ENCODE measurements at places on chromosomes 3 and 15. TPM values are rescaled to one million over a fixed set of nuclear protein-coding genes. Genes with fewer than 3 reads are reported as not detected.

Gene SLC9A9
- 10.0 TPM for polyA plus RNA-seq

Gene GREM1
- polyA plus RNA-seq, result 3.3 TPM

Gene OR5K2
- polyA plus RNA-seq, result not detected

Gene RASA2
- polyA plus RNA-seq, result 9.8 TPM

Gene MCF2L2
- 0.25 TPM for polyA plus RNA-seq

Gene NR2E3
- polyA plus RNA-seq, result 7.4 TPM

Gene PRR20G
- not detected for polyA plus RNA-seq

Gene ANKDD1A
- polyA plus RNA-seq, result 6.1 TPM

Gene ZNF445
- polyA plus RNA-seq, result 15.4 TPM

Gene NDN
- polyA plus RNA-seq, result 198 TPM

Gene CPN2
- polyA plus RNA-seq, result not detected

Gene IL5RA
- not detected for polyA plus RNA-seq

DNA sequence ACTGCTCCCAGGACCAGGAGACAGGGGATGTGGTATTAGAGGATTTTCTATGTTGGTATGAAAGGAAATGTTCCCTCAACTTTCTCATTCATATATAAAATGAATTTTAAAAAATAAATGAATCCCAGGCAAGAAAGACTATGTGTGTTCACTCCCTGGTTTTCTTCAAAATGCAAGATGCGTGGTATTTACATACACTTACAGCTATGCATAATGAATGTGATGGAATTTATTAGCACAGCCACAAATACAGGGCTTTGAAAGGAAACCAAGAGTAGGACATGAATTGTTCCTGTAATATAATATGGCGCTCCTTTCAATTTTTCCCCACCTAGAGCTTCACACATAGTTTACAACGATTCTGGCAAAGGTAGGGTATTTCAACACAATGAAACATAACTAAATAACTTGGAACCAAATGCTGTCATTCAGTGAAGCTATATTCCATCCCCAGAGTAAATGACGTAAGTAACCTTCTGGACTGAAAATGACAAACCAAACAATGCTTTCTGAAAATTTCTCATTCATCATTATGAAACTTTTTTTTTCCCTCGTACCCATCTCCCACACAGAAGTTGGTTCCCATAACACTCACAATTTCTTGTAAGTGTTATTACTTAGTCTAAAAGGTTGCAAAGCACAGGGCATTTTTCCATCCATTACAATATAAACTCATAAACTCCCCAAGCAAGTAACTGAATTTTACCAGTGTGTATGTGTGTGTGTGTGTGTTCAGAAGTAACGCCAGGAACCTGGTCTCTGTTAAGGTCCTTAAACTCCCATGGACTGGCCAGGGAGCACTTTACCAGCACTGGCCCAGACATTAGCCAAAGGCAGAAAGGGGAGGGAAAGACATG, 41.8 kb downstream of the CBLB start:
- peak; percentile 38 for DNase-seq

DNA sequence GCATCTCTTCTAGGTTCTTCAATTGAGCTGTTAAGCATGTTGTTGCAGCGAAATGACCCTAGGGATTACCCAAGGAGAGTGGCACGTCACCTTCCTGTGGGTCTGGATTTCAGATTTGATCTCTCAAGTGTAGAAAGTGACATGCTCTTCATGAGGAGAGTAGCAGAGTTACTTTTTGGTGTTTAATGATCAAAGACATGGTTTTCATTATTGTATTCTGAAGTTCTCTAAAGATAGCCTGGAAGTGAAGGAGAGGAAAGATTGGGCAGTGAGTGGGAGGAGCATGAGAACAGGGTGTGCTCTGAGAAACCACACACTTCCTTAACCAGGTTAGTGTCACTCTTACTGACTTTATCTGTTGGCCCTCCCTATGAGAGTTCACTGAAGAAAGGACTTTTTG, 153.6 kb downstream of the AKAP13 start:
- no peak for DNase-seq

- no peak for DNase-seq
Measured at GRCh38 chr3:69776920-69777581, 37.8 kb downstream of the MITF start.

DNA sequence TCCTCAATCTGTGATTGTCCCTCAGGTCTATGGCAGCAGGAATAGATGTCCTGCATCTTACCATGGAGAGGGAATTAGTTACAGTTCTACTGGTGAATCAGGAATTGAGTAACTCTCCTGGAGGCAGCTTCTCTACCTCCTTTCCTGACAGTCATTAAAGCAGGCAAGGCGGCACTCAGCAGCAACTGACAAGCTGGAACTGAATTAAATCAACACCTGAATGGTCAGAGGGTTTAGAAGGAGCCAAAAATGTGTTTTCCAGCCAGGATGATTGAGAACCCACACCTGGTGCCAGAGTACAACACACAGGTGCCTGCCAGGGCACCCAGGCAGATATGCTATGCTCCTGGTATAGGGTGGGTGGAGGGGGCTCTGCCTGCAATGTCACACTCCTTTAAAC, 43.1 kb upstream of the TIPARP start:
- no peak for DNase-seq

DNA sequence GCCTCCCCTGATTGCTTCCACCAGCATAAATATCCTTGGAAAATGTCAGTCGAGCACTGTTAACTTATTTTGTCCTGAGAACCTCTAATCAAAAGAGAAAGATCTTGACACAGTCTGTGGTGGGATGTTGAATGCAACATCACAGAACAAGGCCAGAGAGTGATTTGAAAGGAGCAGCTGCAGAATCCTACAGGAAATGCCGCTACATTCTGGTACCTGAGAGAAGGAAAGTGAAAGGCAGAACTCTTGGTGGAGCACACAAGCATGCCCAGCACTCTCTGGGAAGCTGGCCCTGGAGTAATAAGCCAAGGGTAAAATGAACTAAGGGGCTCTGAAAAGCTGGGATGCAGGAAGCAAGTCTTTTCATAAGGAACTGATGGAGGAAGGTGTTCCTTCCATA, 75.8 kb downstream of the CBLB start:
- DNase-seq, result no peak

DNA sequence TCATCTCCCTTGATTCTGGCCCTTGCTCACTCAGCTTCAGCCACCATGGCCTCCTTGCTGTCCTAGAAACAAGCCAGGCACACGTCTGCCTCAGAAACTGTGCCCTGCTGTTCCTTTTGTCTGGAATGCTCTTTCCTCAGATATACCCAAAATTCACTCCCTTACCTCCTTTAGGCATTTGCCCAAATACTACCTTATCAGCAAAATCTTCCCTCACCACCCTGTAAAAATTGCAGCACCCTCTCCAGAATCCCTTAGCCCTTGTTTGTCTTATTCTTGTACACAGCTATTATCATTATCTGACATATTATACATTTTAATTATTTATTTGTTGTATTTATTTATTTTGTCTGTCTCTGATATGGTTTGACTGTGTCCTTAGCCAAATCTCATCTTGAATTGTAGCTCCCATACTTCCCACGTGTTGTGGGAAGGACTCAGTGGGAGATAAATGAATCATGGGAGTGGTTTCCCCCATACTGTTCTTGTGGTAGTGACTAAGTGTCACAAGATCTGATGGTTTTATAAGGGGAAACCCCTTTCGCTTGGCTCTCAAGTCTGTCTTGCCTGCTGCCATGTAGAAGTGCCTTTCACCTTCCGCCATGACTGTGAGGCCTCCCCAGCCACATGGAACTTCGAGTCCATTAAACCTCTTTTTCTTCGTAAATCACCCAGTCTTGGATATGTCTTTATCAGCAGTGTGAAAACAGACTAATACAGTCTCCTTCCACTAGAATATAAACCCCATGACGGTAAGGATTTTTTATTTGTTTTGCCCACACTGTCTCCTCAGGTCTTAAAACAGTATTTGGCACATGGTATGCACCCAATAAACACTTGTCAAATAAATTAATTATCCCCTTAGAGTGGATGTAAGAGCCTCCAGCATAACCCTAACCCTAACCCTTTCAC, 60.0 kb upstream of the STT3B start:
- no peak for DNase-seq

DNA sequence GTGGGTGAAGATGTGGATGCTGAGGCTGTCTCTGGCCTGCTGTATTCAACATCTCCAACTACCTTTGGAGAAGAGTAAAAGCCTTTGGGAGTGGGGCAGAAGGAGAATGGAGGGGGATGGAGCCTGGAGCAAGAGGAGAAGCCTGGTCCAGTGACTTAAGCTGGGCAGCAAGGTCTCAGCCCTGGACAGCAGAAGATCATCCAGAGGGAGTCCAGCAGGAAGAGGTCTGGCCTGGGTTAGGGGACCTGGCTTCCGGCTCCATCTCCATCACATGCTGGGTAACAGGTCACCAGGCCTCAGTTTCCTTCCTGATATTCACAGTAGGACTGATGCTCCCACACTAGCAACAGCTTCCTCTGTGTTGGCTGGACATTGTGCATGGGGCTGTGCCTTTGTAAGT, 3.8 kb upstream of the ISL2 start:
- no peak for DNase-seq

GRCh38 chr3:142888099-142888480, 793 bp downstream of the PCOLCE2 start:
- DNase-seq, result no peak

- no peak for DNase-seq
Measured at GRCh38 chr15:90583471-90584252, 53.9 kb downstream of the CRTC3 start.

DNA sequence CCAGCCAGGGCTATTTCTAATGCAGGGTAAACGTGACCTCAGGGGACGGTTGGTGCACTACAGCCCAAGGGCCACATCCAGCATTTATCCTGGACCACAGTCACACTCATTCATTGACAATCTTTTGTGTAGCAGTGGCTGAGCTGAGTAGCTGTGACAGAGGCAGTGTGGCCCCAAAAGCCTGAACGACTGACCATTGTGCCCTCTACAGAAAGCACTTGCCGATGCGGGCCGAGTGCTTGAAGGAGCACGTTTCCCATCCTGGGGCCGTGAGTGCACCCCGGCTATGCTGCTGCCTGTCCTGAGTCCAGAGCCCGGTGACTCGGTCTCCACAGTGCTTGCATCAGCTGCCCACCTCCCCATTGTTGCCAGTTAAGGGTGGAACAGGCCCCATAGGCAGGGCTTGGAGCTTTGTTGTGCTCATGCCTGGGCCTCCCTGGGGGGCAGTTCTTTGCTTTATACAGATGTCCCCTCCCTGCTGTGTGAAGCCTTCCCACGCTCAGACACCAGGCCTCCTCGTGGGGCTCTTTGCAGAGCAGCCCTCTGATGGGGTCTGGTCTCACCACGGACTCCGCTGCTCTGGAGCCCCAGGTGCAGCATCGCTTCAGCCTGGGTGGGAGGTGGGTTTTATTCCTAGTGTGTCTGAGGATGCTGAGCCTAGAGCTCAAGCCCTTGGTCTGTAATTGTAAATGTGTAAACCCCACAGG, 13.0 kb upstream of the SNRPA1 start:
- DNase-seq, result no peak

DNA sequence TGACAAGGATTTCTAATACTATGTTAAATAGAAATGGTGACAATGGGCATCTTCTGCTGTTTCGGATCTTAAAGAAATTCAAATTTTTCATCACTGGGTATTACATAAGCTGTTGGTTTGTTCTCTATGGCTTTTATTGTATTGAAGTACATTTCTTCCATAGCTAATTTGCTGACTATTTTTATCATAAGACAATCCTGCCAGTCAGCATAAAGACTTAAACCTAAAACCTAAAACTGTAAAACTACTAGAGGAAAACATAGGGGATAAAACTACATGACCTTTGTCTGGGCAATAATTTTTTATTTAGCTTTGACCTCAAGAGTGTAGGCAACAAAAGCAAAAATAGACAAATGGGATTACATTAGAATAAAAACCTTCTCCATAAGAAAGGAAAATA, 1017.4 kb downstream of the SI start:
- DNase-seq, result no peak

- no peak for DNase-seq
Measured at GRCh38 chr15:57916695-57917094, 148.8 kb downstream of the ALDH1A2 start.

DNA sequence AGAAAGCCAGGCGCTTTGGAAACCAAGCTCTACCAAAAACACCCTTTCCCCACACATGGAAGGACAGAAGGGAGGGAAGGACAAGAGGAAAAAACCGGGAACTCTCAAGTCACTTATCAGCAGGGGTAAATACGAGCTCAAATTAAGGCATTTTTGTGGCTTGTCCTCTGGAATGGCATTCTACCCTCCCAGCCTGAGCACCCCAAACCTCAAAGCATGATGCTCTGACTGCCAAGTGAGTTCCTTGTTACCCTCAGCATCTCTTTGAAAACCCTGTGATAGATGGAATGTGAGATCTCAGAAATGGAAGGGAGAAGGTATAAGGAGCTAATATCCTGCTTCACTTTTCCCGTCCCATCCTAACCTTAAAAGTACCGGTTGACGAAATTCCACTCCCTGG, 8.1 kb upstream of the CSPG5 start:
- DNase-seq, result no peak

DNA sequence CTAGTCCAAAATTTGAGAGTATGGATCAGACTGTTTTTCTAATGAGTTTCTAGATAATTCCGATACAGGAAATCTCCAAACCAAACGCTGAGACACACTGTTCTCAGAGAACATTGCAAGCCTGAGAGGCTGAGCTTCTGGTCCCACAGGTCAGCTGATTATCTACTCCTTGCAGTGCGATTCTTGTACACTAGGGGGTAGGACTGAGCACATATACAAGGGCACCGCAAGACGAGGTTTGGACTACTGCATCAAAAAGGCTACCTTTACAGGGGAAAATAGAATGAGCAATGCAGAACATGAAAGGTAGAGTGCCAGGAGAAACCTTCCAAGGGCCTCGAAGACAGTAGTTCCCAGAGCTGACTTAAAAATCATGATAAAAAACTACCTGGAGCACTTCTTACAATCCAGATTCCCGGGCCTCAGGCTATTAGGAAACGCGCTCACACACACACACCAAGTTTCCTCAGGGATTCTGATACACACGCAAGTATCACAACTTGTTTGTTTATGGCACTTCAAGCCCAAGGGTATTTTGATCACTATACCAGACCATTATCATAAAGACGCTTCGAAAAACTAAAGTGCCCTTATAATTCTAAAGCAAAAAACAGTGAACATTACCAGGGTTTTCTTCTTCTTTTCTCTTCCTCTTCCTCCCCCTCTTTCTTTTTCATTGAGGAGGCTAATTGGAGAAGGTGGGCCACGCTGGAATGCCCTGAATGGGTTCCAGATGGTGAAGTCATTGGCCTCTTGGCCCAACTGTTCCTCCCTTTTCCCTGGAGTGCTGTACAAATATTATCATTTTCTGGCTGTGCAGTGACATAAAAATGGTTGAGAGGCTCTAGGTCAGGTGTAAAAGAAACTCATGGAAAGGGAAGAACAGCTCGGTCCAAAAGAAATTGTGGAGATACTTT, 61.8 kb downstream of the SLC12A8 start:
- no peak for DNase-seq

GRCh38 chr3:5195605-5196004, 8.1 kb downstream of the EDEM1 start:
- DNase-seq, result no peak

DNA sequence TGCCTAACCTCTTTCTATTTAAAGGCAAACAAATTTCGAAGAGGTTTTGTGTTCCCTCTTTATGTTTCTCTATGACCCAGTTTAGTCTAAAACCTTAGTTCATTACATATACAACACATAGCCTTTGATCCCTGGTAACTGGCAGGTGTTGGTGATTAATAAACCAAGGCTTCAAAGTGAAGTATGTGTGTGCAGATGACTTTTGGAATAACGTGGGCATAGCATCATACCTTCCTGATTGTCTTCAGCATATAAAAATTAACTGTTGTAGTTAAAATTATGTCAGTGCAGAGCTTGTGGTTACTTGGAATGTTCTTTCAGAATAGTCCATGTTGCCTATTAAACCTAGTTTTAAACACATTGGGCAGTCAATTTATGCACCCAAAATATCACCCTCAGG, 608.3 kb downstream of the ROBO2 start:
- DNase-seq, result no peak

- DNase-seq, result no peak
Measured at GRCh38 chr3:11530153-11530721, 113.5 kb downstream of the VGLL4 start.
